Cerebellar nuclear complex (tissue), 1 donor: ENCODE measurements at places on chromosomes 6 and 20.

GRCh38 chr20:944148-944547 lies 28.0 kb upstream of the ANGPT4 start:
- no peak for DNase-seq

DNA sequence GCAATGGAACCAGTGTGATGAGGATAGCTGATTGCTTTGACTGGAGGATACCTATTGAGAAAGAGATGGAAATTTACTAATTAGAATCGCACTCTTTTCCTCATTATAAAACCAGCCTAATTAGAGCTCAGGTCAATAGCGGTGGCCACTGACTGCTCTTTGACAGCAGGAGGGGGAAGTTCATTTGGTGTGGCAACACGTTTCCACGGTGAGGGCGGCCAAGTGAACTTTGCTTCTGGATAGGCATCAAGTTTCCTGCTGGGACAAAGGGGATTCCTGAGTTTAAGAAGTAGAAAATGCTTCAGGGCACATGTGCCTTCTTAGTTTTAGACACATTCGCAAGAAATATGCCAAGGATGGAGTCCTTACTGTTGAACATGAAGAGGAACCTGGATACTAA lies 145.3 kb upstream of the NRN1 start:
- no peak for DNase-seq

DNA sequence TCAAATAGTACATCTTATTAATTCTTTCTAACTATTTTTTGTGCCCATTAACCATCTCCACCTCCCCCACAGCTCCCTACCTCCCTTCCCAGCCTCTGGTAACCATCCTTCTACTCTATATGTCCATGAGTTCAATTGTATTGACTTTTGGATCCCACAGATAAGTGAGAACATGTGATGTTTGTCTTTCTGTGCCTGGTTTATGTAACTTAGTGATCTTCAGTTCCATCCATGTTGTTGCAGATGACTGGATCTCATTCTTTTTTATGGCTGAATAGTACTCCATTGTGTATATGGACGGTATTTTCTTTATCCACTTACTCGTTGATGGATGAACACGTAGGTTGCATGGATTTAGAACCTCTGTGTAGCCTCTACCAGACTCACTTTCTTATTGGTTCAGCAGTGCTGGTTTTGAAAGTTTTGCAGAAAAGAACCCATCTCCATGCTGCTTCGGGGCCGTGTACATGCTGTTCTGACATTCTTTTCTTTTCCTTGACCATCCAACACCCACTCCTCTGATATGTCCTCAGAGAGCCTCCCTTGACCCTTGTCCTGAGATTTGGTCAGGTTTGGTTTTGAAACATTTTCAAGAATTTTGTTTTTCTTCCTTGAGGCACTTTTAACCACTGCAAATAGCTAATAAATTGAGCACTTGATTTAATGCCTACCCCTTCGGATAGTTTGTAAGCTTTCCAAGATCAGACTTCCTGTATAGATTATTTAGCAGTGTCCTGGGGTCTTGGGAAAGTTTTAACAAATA lies 231.2 kb upstream of the ZFP64 start:
- no peak for DNase-seq

DNA sequence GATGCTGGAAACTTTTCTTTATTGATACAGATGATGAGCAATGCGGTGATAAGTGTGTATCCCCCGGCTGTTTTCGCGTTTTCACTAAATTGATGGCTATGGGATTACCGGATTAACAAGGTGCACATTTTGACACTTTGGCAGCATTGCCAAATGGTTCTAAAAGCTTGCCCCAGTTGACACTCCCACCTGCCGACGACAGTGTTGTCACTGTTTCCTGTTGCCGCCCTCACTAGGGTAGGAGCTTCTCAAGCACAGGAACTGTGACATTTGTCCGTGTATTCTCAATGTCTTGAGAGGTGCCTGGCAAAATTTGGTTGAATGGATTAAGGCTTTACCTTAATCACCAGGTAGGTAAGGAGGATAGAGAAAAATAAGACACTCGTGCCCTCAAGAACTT lies 9.8 kb upstream of the MAPK13 start:
- DNase-seq, result no peak

DNA sequence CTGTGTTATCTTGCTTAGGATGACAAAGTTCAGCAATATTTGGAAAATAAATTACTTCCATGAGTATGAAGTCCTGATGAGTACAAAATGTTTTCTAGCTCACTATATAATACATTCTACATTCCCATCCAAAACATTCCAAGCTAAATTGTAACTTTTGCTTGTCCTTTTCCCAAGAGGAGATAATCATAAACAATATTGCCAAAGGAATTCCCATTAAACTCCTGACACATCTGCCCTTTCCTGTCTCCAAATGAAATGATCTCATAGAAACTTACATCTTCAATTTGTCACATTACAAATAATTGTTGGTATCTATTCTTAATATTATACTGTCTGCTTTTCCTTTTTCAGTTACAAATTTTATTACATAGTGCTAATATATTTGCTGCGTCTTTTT lies 20.4 kb upstream of the SENP6 start:
- DNase-seq, result no peak

- DNase-seq, result no peak
Measured at GRCh38 chr6:35445691-35446090, 6.4 kb upstream of the FANCE start.

- DNase-seq, result no peak
Measured at GRCh38 chr20:2800521-2801285, at the start of gene CPXM1. Gene CPXM1, minus strand, starts transcription at chr20:2800627. Its CDS starts 55 bp downstream, at chr20:2800572.

- DNase-seq, result no peak
Measured at GRCh38 chr6:169230946-169231789, 22.5 kb downstream of the THBS2 start.

DNA sequence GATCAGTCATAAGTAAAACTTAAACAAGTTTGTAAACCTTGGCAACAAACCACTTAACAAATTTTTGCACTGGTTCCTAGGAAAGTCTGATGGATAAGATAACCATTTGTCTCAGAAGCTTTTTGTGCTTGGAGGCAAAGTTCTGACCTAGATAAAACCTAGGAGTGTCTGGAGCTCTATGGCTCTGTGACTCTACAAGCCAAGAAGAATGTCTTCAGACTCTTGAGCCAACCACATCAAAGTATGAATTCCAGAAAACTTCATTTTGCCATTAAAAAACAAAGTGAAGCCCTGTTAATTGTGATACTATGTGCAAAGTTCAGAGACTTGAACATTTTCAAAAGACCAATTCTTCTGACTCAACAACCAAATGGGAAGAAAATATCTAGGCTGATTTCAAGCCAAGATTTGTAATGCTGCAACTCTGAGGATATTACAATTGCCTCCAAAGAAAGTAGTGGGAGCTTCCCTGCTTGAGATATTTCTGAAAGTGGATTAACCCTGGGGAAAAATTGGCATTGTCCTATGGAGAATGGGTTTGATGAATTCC lies 158.1 kb upstream of the FOXQ1 start:
- no peak for DNase-seq
